Stimulated activated naive CD4-positive, alpha-beta T cell treated with Interleukin-2 at 50 U/mL for 16 hours (primary cell): ENCODE measurements at places on chromosomes 7 and 10.

GRCh38 chr10:114393482-114393881, 10.8 kb downstream of the AFAP1L2 start:
- no peak for DNase-seq

- DNase-seq = no peak
These were observed 250.2 kb downstream of the COBL start for GRCh38 chr7:51066405-51066882.

DNA sequence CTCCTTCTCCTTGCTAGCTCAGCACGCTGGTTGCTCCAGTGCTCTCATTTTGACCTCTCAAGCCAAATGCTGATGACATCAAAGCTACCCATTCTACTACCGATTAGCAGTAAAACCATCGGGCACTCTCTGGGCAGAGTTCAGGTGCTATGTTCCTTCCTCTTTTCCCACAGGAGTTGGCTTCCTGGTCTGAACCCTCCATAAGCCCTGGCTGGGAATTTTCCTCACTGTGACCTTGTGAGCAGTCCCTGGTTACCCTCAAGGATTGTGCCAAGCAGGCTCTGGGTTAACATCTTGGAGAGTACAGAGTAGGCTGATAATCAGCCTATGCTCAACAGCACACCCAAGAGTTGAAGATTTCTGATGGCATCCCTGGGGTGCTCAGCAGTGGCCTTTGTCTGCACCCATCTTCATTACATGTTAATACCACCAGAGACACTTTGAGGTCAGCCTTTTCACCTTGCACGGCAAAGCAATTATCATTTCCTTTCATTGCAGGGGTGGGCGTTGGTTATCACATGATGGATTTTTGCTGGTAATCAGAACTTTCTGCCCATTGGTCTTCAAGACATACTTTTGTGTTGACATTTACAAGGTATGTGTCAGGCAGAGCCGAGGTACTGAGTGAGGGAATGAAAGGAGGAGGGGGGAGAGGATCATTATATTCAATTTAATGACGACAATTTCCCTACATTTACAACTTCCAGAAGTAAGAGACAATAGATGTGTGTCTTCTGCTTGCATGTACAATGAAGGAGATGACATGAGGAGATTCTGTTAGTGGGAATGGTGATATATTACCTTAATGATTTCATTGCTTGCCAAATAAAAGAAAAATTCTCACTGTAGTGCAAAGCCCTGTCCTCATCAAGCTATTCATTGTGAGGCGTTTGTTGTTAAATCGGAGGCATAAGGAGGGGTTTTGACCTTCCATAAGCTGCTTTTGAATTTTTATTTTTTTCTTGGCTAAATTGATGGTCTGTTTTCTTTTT, 452.0 kb downstream of the LRMDA start:
- no peak for DNase-seq

- DNase-seq = no peak
These were observed 22.8 kb downstream of the PTTG1IP2 start for GRCh38 chr7:90492250-90492649.

- DNase-seq = no peak
These were observed 187.8 kb downstream of the NPSR1 start for GRCh38 chr7:34845666-34846361.

DNA sequence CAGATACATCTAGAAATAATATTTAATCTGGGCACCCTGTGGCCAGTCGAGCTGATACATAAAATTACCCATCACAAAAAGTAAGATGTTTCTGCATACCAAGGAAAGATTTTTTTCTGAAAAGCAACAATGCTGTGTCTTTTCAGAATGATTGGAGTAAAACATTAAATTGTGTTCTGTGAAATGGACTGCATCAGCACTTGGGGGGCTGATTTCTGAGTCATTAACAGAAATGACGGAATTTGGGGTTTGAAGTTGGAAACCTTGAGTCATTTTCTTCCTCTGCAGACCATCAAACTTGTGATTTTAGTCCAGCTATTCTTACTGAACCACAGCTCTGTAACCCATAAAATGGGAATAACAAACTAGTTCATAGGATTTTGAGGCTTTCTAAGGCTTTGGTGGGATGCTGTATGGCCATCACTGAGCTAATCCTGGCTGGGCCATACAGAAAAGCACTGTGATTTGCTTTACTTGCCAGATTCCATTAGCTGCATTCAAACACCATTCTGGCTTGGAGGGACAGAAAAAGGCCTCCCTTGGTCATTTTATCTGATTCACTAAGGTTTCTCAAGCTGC, 739.4 kb upstream of the IGFBP3 start:
- no peak for DNase-seq

- DNase-seq = no peak
These were observed 80.4 kb downstream of the ADK start for GRCh38 chr10:74231375-74231774.

GRCh38 chr7:102897211-102897631, 15.6 kb upstream of the LRRC17 start:
- no peak for DNase-seq

- DNase-seq = no peak
These were observed 228.7 kb downstream of the FRMD4A start for GRCh38 chr10:14102056-14102455.

- DNase-seq = no peak
These were observed 714 bp upstream of the CASP2 start for GRCh38 chr7:143287339-143287934.

GRCh38 chr10:49407552-49408137, 11.8 kb upstream of the DRGX start:
- peak; percentile 60 for DNase-seq

DNA sequence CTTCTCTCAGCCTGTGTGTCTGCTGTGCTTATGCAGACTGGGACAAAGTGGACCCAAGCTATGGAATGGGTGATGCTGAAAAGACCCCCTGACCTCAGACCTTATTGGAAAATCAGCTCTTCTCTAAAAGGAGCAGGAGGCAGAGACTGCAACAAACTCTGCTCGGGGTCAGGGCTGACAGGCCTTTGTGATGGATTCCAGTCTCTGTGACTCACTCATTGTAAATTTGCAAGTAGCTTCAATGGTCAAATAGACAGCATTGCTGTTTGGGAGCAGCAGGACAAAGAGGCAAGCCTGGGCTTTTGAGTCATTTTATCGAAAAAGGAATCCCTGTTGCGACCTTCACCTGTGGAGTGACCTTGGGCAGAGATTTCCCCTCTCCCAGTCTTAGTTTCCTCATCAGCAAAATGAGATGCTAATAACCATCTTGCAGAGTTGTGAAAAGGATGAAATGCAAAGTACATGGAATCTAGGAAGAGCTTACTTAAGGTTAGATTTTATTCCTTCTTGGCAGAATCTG, 26.1 kb upstream of the GPR26 start:
- no peak for DNase-seq

DNA sequence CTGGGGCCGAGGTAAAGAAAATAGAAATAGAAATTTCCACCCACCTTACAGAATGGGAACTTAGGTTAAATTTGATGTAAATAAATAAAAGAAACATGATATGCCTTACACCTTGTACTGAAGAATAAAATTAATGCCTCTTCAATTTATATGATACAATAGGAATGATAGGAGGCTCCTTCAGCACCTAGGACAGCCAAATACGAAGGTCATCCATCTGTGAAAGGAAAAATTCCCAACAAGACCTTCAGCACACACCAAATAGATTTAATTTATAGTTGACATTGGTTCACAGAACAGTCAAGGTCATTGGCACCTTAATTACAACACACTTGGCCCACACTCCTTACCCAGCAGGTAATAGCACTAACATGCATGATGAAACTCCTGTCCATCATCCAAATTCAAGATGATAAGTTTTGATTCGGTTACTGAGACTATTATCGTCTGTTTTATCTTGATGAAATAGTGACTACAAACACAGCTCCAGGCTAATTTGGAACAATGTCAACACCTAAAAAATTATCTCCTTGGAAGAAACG, 250.9 kb downstream of the SNX13 start:
- DNase-seq = no peak

- no peak for DNase-seq
These were observed 175.8 kb upstream of the ANK3 start for GRCh38 chr10:60565492-60565891.

DNA sequence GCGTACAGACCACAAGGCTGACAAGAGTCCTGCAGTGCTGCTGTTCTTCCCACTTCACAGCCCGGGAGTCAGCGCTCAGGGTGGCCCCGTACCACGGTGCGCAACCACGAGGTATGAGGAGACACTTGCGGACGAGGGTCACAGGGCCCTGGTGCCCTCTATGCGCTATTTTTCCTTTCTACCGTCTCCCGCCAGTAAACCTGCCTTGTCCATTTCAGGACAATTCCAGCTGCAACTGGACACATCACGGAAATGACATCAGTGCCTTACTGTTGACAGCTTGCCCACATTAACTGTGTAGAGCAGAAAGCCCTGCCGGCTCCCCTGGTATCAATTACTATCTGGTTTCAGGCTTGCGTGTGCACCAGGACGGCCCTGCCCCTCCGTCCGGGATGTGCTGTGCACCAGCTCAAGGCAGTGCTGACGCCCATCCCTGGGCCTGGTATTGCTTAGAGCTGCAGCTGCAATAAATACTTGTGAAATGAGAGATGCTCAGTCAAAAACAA, 65.1 kb downstream of the ZRANB1 start:
- DNase-seq = no peak

DNA sequence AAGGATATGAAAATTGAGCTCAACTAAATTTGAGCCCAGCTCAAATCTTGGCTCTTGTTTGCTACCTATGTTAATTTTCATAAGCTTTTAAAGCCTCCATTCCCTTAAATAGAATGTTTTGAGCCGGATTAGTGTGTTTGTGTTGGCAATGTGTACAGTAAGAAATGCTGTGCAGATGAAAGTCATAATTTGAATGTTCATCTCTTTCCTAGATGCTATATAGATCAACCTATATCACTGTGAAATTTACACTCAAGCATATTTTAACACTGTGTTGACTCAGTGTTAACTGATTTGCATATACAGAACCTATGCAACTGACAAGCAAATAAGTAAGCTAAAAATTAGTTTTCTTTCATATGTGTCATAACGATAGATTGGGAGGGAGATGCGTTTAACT, 272.5 kb downstream of the TFEC start:
- no peak for DNase-seq

DNA sequence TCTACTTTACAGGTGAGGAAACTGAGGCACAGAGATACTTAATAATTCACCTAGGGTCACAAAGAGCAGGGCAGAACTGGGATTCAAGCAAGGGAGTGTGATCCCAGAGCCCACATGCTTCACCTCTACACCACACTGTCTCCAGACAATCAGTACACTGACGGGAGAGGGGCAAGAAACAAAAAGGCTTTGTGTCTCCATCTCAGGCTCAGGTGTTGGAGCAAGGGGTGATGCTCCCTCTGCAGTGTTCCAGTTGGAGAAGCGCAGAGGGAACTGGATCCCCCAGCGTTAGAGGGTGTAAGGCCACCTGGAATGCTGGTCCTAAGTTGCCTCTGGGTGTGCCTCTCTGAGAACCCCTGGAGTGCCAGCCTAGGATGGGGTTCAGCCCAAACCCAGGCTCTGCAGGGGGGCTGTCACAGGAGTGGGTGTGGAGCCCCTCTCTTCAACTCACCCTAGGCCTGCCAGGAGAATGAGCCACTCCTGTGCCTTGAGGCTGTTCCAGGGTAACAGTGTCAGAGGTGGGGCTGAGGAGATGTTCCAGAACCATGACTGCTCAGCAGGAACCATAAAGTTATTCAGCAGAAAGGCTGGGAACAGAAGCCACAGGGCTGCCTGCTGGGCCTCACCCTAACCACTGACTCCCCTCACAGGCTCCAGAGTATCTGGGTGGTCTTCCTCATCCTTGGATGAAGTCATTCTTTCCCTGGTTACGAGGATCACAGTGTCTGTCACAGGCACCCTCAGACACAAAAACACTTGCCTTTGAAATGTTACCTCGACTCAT, 5.5 kb downstream of the RBP4 start:
- no peak for DNase-seq

DNA sequence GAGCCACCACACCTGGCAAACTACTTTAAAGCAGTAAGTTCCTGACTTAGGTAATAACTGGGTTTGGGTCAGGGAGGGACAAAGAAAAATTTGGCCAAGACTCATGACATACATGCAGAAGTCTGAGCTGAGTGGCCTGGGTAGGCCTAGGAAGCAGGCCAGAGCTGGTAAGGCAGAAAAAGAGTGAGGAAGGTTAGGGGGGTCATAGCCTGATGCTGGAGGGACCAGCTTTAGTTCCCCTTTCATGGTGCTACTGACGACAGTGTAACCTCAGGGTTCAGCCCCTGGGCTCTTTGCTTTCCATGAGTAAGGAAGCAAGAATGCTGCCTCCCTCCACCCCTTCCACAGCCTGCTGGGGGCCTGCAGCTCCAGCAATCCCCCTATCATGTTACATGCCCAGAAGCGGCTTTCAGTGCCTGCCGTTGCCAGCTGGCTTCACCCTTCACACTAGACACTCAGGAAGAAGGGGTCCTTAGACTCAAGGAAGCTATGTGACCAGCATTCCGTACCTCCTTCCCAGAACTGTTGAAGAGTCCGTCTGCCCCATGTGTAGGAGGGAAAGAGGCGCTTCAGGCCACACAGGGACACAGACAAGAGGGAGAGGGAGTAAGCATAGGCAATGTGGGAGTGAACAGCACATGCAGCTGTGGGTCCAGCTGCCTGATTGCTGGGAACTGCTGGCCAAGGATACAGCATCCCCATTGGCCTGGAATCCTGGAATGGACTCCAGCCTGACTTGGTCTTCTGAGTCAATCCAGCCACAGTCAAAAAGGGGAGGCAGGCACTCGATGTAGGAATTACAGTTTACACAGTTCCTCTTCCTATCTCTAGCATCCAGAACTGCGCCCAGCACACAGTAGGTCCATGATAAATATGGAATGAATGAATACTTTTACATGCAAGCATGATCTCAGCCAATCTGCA, 4.1 kb upstream of the PLAU start:
- no peak for DNase-seq

DNA sequence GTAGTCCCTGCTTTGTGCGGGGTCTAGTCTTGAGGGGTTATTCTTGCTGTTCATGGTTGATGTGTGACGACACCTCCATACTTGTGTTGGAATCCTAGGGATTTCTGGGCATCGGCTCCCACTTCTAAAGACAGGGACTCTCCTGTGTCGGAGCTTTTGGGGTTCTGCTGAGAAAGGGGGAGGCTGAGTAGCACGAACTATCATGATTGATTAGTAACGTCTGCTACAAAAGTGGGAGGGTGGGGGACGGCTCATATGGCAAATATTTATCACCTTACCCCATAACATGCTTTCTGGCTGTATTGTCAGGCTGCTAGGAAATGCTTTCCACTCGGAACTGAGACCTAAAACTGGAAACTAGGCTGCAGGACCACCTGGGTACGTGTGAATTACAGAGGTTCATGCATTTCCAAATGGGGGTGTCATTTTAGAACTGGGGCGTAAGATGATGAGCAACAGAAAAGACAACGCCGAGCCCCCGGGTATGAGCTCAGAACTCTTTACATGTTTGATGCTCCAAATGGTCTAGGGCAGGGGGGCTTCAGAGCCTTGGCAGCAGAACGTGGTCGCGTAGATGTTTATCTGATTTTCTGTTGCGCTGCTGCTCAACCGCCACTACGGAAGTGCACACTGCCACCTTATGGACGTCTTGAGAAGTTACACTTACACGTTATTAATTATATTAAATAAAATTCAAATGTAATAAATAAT, 15.1 kb upstream of the NME8 start:
- DNase-seq = peak; percentile 7

- DNase-seq = no peak
These were observed 64.2 kb downstream of the CUL2 start for GRCh38 chr10:35025916-35026315.
